Activated CD8-positive, alpha-beta T cell treated with anti-CD3 and anti-CD28 coated beads for 36 hours (primary cell): ENCODE measurements at places on chromosomes 7 and 10.

DNA sequence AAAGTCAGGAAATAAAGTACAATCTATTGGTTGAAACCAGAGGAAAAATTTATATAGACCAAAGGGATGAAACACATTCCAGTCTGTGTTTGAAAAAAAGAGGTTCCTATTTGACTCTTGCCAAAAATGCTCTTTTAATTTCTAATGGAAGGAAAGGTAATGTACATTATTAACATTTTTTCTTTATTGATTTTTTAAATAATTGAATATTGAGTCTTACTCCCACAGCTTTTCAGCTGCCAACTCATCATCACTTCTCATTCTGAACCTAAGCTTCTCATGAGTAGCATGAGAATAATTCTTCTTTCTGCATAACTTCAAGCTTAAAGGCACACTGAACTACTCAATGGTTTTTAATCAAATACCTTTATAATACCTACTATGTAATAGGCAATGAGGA is 49.8 kb upstream of the FHIP2A start:
- no peak for DNase-seq

DNA sequence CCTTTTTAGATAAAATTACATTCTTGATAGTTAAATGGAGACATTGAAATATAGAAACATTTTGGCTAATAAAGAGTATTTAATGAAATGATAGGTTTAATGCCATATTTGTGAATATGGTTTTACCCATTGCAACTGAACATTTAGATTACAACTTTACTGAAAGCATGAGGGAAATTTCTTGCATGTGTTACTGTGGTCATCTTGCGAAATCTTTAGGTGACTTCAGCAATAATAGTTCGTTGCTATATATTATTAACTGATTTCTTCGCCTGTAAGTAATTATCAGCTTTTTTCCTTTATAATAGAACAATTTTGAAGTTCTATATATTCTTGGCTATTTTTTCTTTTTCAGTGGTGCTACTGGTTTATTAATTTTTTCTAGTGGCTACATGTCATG is 83.2 kb downstream of the MLLT10 start:
- no peak for DNase-seq

- DNase-seq = no peak
Measured at GRCh38 chr10:6002809-6003510, 25.6 kb upstream of the IL15RA start.

GRCh38 chr7:100683659-100684533 is 10.2 kb downstream of the GIGYF1 start:
- DNase-seq = no peak

DNA sequence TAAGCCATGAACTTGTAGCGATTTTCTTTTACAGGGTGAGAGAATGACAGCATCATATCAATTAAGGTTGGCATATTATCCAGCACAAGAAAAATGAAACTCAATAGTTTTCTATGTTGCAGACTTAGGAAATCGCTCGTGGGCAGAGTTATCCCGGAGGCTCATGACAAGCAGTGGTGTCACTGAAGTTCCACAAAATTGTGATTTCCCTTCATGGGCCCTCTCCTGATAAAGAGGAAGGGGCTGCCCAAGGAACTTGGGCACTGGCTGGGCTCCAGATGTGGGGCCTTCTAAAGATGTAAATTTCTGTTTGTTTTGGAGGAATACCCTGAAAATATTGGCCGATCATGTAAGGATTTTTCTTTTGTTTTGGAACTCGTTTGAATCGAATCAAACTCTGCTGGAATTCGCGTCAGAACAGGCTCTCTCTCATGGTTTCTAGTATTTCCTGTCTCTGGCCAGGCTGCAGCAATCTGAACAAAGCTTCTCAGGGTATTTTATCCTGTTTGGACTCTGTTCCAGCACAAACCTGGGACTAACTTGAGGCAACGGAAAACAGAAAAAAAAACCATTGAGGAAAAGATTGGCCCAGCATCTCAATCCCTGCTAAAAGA is 340.6 kb upstream of the NRP1 start:
- DNase-seq = no peak

GRCh38 chr7:20796500-20796899 is 9.8 kb upstream of the SP8 start:
- DNase-seq = no peak

DNA sequence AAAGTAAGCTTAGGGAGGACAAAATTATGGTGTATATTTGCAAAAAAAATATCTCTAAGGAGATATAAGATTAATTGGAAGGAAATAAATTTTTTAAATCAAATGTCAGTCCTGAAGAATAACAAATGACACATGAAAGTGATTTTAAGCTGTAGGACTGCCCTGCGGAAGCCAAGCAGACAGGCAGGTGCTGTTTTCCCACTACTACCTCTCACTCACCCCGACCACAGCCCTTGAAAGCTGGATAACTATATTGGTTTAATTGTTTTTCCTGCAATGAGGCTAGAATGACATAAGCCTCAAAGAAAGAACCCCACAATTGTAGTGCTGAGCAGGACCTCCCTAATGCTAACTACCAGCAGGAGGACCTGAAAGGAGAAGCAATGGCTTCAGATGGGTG is 68.6 kb upstream of the VIPR2 start:
- no peak for DNase-seq

DNA sequence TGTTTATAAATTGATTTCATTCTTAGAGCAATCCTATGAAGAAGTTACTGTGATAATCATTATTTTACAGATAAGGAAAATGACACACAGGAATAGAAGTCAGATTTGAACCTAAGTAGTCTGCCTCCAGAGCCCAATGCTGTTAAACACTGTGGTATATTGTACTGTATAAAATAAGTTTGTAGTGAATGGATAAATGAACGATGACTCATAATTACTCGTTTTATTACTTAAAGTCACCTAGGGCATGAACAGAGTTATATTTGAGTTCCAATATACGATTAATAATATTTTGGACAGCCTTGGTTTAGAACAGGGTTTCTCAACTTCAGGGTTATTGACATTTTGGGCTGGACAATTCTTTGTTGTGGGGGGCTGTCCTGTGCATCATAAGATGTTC is 7.8 kb upstream of the BTRC start:
- no peak for DNase-seq

GRCh38 chr7:106534271-106534846 is 126.6 kb downstream of the CCDC71L start:
- no peak for DNase-seq

DNA sequence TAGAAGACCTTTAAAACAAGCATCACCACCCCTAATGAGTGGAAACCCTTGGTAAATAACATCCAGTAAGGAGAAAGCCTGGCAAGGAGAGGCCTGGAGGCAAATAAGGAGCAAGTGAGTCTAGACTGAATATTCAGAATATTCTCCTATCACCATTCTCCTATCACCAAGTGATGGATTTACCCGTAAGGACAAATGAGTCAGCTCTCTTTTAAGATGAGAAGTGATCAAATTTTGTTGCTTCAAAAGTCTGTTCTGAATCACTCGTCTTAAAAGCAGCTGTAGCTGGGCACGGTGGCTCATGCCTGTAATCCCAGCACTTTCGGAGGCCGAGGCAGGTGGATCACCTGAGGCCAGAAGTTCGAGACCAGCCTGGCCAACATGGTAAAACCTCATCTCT is 28.4 kb downstream of the KIAA1549 start:
- no peak for DNase-seq

- no peak for DNase-seq
Measured at GRCh38 chr7:40623863-40624262, 489.1 kb downstream of the SUGCT start.

DNA sequence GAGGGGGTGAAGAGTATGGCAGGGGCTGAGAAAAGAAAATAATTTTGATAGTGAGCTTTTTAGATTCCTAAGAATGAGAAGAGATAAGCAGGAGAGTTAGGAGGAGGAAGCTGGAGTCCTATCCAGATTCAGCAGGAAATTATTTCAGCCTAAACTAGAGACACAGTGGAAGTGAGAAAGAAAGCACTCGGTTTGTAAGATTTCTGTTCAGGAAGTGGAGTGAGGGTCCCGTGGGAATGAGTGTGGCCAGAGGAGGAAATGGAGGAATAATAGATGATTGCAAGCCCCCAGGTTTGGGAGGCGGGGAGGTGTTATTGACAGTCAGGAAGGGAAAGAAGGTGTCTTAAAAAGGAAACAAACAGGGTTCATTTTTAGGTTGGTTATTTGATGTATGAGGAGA is 84.8 kb upstream of the NRP1 start:
- no peak for DNase-seq

- DNase-seq = no peak
Measured at GRCh38 chr10:5502061-5502521, 2.7 kb upstream of the CALML5 start.

- DNase-seq = peak; percentile 20
Measured at GRCh38 chr10:21100871-21101514, 203.9 kb upstream of the NEBL start.

DNA sequence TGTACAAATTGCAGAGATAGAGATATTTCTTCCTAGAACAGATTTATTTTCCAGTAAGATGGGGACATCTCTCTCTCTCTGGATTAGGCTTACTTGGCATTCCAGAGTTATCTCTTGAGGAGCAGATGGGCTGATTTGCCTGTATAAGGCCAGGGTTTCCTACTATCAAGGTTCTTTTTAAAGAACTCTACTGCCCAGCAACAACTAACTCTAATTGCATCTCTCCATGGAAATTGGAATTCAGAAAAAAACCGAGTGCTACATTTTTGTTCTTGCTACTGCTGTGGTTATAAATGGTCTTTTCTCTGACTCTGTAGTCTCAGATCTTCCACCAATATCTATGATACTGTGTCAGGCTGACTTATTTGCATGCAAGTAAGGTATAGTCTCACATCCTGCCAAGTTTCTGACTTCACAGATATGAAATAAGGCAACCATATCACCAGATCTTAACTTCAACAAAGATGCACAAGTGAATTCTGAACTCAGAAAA is 161.1 kb downstream of the CRPPA start:
- DNase-seq = no peak

- DNase-seq = no peak
Measured at GRCh38 chr7:29445736-29446135, 117.9 kb upstream of the PRR15 start.

GRCh38 chr7:34177476-34177875 is 272.1 kb downstream of the BMPER start:
- DNase-seq = no peak

DNA sequence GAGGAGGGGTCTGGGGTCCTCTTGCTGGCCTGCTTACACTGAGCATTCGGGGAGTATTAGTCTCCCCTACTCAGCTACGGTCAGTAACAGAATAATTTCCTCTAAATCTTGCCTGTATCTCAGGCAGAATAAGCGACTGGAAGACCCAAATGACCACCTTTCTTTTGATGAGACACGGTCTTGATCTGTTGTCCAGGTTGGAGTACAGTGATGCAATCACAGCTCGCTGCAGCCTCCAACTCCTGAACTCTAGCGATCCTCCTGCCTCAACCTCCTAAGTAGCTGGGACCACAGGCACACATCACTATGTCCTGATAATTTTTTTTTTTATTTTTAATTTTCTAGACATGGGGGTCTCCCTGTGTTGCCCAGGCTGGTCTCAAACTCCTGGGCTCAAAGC is 17.2 kb downstream of the CCL24 start:
- no peak for DNase-seq

- no peak for DNase-seq
Measured at GRCh38 chr7:12594122-12594897, 23.8 kb downstream of the SCIN start.

DNA sequence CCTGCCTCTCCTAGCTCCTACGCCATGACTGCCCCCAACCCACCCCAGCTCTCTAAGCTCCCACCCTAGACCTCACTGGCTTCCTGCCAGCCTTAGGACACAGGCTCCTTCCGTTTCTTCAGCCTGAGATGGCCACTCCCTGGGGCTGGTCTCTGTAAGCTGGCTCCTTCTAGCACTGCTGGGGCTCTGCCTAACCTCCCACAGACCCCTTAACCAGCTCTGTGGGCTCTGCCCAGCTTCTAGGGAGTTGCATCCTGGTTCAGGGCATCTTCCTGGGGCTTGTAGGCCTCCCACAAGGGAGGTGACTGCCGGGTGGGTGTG is 478.6 kb upstream of the KLF6 start:
- DNase-seq = no peak

DNA sequence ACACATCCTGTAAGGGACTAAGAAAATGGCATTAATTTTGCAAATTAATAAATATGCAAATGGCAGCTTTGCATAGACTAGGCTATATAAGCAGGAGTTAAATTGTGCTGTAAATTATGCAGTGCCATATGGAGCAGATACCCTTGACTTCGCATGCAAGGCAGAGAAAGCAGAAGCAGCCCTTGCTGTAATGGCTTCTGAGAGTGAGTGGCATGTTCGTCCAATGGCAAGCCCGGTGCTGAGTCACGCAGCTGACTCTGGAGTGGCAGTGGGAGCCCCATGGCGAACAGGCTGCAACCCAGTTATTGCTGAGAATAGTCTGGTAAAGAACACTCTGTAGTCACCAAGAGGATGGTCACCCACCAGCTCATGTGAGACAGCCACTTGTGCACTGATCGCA is 1186.5 kb downstream of the TYW1 start:
- no peak for DNase-seq

DNA sequence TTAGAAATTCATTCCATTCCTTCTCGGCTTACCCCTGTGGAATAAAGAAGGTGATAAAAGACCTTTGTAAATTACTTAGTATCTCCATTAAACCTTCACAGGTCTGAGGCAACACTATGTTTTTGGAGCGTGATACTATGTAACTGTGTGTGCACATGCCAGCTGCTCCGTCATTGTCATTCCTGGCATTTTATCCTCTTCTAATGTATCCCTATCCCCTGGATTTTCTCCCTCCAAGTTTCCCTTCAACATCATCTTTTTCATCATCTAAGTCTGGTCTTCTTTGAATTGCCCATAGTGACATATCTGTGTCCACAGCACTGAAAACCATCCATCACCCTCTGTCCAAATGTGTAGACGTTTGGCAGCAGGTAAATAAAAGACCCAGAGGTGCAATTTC is 125.7 kb downstream of the TEX36 start:
- DNase-seq = no peak

DNA sequence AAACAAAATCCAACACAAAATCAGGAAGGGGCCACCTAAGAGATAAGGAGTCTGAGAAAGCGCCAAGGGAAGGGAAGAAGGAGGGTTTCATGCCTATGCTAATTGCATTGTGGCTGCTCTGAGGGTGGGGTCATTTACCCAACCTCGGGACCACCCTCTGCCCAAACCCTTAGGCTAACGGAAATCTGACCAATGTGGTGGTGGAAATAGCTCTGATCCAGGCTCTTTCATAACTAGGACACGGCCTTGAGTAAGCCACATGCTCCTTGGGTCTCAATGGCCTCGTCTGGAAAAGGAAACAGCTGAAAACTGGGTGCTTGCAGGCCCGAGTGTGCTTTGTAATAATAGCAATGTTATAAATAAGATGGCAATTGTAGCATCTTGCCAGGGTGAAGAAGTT is 14.9 kb upstream of the SRGN start:
- DNase-seq = no peak

DNA sequence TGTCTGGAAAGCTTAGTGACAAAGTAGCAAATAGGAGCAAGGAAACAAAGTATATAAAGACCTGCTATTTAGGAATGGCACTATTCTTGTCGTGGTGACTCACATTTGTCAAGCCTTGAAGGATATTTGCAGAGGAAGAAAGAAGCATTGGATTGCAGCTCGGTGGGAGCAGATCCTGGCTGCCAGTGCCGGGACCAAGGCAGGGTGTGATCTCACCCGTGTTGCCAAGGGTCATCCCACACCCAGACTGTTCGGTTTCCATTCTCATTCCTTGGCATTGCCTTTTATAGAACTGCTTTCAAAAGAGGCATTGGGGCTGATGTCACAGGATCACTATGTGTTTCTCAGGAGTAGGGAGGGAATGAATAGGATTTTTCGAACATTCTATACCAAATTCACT is 176.2 kb downstream of the GALNT17 start:
- no peak for DNase-seq
